Neuronal stem cell (in vitro differentiated cells): ENCODE measurements at places on chromosomes 2 and 18.

- H3K4me1 ChIP-seq, result peaks cover 23% of the 10 kb centered on the region
- no peaks in the 10 kb centered on the region for H3K36me3 ChIP-seq
- DNase-seq, result peak; percentile 84
- peaks cover 99% of the 10 kb centered on the region for H3K27me3 ChIP-seq
These were observed at the start of gene SP5 for GRCh38 chr2:170715062-170715931. Gene SP5, plus strand, starts transcription at chr2:170715337. Its CDS starts 176 bp downstream, at chr2:170715513.

DNA sequence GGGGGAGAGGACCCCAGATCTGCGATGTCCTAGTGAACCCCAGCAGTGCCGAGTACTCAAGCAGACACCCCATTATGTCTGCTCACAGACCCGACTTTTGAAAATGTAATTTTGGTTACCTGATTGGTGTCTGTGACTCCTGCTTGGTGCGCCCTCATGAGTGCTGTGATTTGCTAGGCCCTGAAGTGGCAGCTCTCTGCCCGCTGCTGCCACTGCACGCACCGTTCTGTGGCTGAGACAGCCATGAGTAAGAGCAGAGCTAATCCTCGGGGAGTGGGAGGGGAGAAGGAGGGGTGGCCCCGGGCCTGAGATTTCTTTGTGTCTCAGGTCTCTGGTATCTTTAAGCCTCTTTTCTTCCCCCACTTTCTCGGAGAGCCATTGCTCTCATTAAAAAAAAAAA is 18.2 kb downstream of the FHOD3 start:
- H3K4me3 ChIP-seq, result no peak overlapping the region
- H3K36me3 ChIP-seq, result peaks cover 11% of the 10 kb centered on the region
- DNase-seq, result no peak
- H3K27me3 ChIP-seq, result no peaks in the 10 kb centered on the region
- H3K27ac ChIP-seq, result no peak overlapping the region

DNA sequence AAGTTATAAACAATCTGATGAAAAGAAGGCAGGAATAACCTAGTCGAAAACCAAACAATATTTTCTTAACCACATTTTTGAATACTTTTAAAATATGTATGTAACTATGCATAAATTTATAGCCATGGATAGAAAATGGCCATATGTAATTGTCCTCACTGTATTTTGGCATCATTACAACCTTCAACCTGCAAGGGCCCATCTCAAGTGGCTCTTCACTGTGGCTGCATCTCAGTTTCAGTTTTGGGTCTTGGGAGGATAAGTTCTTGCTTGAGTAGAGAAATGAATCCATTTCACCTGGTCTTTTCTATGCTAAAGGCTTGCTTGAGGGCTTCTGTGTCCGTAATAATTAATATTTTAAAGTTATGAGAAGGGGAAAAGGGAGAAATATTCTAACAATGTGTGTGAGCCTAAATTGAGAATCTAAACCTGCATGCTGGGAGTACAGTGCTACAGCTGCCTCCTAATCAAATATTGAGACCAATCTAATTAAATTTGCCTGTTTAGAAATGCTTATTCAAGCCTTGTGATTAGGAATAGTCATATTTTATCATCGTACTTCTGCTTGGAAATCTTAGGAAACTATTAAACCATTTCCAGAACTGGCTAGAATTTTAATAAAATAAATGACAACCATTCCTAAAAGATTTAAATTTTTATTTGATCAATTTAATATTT is 92.5 kb downstream of the EML4 start:
- no peak overlapping the region for H3K27ac ChIP-seq
- DNase-seq, result no peak
- H3K4me3 ChIP-seq, result no peak overlapping the region
- no peaks in the 10 kb centered on the region for H3K27me3 ChIP-seq

DNA sequence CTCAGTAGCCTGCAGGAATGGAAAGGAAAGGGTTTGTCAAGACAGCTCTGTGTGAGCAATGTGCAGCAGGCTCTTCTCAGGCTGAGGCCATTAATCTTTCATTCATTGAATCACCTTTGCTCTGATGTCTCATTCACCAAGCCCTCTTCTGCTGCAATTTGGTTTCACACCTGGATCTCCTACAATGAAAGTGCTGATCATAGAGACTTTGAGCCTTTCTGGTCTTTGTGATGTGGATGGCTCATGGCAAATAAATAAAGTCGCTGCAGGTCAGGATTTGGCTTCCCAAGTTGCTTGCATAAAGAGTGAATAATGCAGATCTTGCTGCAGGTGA is 95.8 kb upstream of the SPRED2 start:
- H3K36me3 ChIP-seq, result no peaks in the 10 kb centered on the region
- DNase-seq, result no peak
- peaks cover 22% of the 10 kb centered on the region for H3K27me3 ChIP-seq
- no peak overlapping the region for H3K27ac ChIP-seq
- H3K4me1 ChIP-seq, result no peaks in the 10 kb centered on the region

GRCh38 chr2:41966431-41966893 is 81.4 kb upstream of the PKDCC start:
- no peak overlapping the region for H3K27ac ChIP-seq
- H3K4me3 ChIP-seq, result no peak overlapping the region
- no peaks in the 10 kb centered on the region for H3K27me3 ChIP-seq
- no peak for DNase-seq
- H3K36me3 ChIP-seq, result no peaks in the 10 kb centered on the region
- H3K4me1 ChIP-seq, result peaks cover 18% of the 10 kb centered on the region

DNA sequence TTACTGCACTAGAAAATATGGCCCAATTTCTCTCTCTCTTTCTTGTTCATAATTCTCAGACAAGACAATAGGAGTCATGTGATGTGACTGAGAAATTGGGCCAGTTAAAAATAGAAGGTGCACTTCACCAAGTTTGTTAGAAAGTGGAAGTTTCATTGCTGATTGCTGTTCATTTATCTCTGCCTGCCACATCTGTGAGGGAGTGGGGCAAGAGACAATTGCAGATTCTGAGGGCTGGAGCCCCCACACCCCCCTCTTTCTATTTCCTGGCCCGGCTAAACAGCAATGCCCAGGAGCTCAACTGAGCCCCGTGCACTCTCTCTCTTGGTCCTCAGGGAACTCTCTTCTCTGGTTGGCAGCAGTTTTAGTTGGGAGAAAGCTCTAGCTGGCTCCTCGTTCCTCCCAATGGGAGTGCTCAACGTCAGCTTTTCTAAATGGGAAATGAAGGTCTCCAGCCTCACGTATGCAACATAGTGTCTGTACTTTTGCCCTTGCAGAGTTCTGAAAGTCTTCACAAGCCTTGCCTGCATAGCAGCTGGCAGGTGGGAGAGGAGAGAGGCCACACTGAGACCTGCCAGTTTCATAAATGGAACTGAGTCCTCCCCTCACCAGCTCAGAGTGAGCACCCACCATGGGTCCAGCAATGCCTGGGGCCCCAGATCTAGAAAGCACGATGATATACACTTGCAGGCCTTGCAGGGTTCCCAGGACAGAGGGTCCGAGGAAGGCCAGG is 115.7 kb downstream of the MYCN start:
- no peaks in the 10 kb centered on the region for H3K36me3 ChIP-seq
- peaks cover 5% of the 10 kb centered on the region for H3K4me1 ChIP-seq
- no peak for DNase-seq
- no peak overlapping the region for H3K27ac ChIP-seq
- no peak overlapping the region for H3K4me3 ChIP-seq

GRCh38 chr18:35969676-35970075 is 2.8 kb upstream of the RMP24 start:
- no peaks in the 10 kb centered on the region for H3K27me3 ChIP-seq
- DNase-seq, result no peak
- H3K4me3 ChIP-seq, result no peak overlapping the region
- H3K27ac ChIP-seq, result no peak overlapping the region
- H3K4me1 ChIP-seq, result peaks cover 2% of the 10 kb centered on the region

GRCh38 chr18:63140997-63141777 is 178.4 kb downstream of the BCL2 start:
- no peak overlapping the region for H3K4me3 ChIP-seq
- no peaks in the 10 kb centered on the region for H3K36me3 ChIP-seq
- H3K27me3 ChIP-seq, result no peaks in the 10 kb centered on the region
- no peak for DNase-seq
- H3K4me1 ChIP-seq, result peaks cover 11% of the 10 kb centered on the region

GRCh38 chr2:26485099-26485498 is 7.2 kb upstream of the OTOF start:
- H3K36me3 ChIP-seq, result no peaks in the 10 kb centered on the region
- DNase-seq, result no peak
- no peaks in the 10 kb centered on the region for H3K27me3 ChIP-seq
- no peak overlapping the region for H3K4me3 ChIP-seq
- H3K27ac ChIP-seq, result no peak overlapping the region

- H3K4me3 ChIP-seq, result no peak overlapping the region
- no peak overlapping the region for H3K27ac ChIP-seq
- peaks cover 3% of the 10 kb centered on the region for H3K4me1 ChIP-seq
- DNase-seq, result no peak
These were observed 198.5 kb upstream of the GALNT5 start for GRCh38 chr2:157059036-157059435.

GRCh38 chr2:71747559-71747958 is 294.2 kb downstream of the DYSF start:
- H3K4me3 ChIP-seq, result no peak overlapping the region
- DNase-seq, result no peak
- H3K36me3 ChIP-seq, result no peaks in the 10 kb centered on the region
- H3K4me1 ChIP-seq, result peaks cover 2% of the 10 kb centered on the region

DNA sequence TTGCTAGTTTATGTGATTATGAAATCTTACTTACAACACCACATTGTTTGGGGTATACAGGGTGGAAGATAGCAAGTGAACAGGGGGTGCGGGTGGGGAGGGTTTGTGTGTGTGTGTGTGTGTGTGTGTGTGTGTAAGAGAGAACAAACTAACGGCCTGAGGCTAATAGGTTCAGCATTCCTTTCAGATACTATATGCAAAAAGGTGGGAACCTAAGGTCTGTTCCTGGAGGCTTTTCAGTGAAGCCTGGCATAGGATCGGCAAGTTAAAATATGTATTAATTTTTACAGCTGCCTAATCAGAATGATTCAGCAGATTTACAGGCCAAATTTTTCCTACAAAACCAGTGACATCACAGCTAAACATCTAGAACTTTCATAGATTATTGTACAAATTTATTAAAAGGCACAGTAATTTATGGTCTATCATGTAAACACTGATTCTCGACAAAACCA is 7.6 kb upstream of the SPDYA start:
- H3K27ac ChIP-seq, result no peak overlapping the region
- H3K4me3 ChIP-seq, result no peak overlapping the region
- DNase-seq, result no peak
- H3K27me3 ChIP-seq, result no peaks in the 10 kb centered on the region

DNA sequence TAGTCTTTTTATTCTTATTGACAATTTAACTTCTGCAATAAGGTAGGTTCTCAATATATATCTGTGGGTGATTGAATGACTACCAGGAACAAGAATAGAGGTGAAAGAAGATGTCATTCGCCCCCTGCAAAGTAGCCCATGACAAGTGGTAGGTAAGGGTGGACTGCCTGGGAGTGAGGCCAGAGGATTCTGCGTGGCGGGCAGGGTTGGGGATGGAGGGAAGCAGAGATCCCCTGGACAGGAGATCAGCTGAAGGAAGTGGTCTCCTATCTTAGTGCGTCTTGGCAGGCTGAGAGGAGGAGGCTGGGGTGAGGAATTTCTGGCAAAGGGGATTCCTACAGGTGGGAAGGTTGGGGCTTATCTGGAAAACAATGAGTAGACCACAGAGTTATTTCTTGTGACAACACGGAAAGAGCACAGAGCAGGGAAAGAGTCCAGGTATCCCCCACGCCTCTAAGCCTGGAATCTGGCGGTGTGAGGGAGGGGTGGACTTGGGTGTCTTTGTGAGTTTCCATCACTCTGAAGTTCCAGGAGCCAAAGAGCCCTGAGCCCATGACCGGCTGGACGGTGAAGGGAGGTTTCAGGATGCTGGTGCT is 21.5 kb upstream of the MYCN start:
- no peak overlapping the region for H3K4me3 ChIP-seq
- no peaks in the 10 kb centered on the region for H3K36me3 ChIP-seq
- H3K4me1 ChIP-seq, result no peaks in the 10 kb centered on the region
- no peak for DNase-seq
- H3K27ac ChIP-seq, result no peak overlapping the region

- H3K4me1 ChIP-seq, result no peaks in the 10 kb centered on the region
- no peak for DNase-seq
- no peaks in the 10 kb centered on the region for H3K36me3 ChIP-seq
- H3K27ac ChIP-seq, result no peak overlapping the region
These were observed 103.3 kb upstream of the GATA6 start for GRCh38 chr18:22066083-22066485.

DNA sequence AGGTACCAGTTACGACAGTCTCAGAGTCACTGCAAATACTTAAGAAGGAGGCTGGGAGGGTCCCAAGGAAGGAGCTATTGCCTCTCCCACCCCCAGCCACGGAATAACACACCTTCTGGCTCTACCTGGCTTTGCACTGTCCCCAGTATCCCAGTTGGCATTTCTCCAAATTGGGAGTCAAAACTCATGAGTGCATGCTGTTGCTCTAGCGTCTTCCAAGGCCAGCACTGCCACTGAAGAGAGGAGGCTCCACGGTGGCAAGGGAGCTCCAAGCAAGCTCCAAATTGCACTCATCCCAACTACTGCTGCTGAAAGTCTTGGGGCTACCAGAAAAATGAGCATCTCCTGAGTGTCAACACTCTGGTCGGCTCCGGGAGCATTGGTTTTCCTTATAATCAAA is 1.6 kb downstream of the SCTR start:
- H3K27me3 ChIP-seq, result peaks cover 36% of the 10 kb centered on the region
- no peak overlapping the region for H3K4me3 ChIP-seq
- no peaks in the 10 kb centered on the region for H3K4me1 ChIP-seq
- no peak for DNase-seq
- no peak overlapping the region for H3K27ac ChIP-seq

DNA sequence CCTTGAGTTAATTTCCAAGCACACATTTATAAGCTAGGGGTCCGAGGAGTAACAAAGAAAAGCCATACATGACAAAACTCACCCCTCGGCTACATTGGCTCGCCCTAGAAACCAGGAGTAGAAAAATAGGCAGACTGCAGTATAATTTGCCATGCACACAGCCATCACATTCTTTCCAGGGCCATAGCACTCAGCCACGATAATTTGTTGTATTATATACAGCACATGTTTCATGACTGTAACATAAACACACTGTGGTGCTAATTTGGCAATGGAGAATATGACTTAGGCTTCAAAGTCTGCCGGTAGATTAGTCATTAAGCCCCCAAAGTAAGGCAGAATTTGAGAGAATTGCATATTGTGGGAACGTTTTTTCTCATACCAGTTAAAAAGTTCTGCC is 254.9 kb downstream of the ZNF521 start:
- H3K27ac ChIP-seq, result no peak overlapping the region
- H3K4me3 ChIP-seq, result no peak overlapping the region
- H3K4me1 ChIP-seq, result peaks cover 8% of the 10 kb centered on the region
- no peaks in the 10 kb centered on the region for H3K27me3 ChIP-seq
- H3K36me3 ChIP-seq, result peaks cover 4% of the 10 kb centered on the region
- no peak for DNase-seq
